Activated CD8-positive, alpha-beta memory T cell treated with anti-CD3 and anti-CD28 coated beads for 4 hours (primary cell): ENCODE measurements at places on chromosomes 12 and 14.

DNA sequence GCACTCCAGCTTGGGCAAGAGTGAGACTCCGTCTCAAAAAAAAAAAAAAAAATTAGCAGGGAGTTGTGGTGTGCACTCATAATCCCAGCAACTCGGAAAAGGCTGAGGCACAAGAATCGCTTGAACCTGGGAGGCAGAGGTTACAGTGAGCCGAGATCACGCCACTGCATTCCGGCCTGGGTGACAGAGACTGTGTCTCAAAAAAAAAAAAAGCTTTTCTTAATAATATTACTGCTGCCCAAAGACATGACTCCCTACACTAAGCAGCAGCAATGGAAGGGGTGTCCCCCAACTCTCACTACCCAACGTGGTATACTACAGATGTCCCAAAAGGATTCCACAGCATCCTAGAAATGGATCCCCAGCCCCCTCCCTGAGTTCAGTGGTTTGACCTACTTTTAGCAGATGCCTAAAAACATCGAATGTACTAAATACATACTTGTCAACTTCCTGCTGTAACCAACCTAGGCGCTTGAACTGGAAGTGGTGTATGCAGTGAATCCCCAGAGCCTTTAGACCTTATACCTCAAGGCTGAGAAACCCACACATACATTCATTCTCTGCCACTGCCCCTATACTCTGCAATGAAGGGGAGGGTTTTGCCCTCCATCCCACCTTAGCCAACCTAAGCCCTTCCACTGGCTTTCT is 8.5 kb upstream of the FKBP11 start:
- DNase-seq, result no peak

DNA sequence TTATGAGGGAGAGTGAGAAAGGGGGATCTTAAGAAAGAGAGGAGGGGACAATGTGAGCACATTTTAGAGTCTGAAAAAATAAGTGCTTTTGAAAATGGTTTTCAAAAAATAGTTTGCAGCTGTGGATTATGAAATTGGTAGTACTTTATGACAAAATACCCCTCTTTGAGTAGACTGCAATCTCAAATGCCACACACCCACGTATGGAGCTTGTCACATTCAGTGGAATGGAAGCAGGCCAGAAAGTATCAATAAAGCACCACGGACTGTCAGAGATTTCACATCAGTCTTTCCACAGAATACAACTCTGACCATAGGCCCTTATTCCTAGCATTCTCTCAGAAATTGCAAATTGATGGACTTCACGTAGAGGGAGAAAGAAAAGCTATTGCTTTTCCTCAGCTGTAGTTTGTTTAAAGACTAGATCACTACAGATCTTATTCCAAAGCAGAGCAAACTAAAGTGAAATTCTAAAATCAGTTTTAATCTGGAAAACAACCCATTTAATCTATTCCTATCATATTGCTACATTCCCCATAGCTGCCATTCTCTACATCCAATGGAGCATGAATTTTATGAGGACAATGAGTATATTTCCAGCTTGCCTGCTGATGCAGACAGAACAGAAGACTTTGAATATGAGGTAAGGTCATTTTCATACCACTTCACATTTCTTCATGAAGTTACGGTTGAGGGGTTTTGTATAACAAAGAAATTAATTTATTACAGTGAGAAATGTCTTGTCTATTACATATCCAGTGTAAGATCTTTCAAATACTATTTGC is 321.3 kb downstream of the PDZRN4 start:
- no peak for DNase-seq

DNA sequence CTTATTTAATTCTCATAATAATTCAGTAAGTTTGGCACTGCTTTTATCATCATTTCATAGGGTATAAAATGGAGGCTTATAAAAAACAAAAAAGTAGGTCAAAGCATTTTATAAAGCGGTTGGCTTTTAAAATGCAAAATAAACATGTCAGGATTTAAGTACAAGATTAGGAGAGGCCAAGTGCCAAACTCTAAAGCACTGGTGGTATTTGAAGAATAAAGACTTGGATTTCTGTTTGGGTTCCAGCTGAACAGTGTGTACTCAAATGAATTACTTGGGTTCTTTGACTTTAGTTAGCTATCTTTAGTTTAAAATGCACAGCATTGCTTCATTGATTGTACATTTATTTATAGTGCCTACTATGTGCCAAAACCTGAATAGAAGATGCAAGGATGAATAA is 966.6 kb upstream of the SEL1L start:
- DNase-seq, result no peak

GRCh38 chr12:14479004-14479403 is 88.7 kb downstream of the PLBD1 start:
- DNase-seq, result no peak

DNA sequence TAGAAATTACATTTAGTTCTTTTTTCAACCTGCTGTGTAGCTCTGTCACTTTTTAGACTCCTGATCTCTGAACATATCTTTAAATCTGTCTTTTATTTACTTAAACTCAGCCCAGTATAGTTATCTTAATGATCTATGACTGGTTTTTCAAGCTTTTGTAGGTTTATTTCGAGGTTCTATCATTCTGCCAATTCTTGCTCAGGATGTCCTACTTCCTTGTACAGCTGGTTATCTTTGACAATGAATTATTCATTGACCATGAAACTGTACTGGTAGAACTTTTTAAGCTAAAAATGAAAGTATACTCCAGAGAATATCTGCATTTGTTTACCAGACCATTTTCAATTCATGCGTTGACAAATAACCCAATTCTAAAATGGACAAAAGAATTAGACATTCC is 37.8 kb downstream of the TC2N start:
- no peak for DNase-seq

GRCh38 chr12:101901777-101902176 is 24.4 kb downstream of the DRAM1 start:
- no peak for DNase-seq

DNA sequence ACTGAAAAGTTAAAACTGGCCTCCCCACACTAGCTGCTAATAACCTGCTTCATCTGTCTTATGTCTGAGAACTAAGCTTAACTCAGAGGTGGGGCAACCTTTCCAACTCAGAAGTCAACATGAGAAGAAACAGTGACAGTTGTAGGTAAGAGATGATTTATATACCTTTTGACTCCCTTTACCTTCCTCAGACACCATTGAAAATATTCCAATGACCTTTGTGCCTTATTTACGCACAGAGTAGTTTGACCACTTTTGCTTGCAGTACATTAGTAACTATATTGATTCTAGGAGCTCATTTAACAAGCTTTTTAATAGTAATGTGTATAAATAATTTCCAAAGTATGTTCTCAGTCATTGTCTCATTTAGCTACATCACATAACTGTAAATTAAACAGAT is 77.6 kb downstream of the ALX1 start:
- no peak for DNase-seq

DNA sequence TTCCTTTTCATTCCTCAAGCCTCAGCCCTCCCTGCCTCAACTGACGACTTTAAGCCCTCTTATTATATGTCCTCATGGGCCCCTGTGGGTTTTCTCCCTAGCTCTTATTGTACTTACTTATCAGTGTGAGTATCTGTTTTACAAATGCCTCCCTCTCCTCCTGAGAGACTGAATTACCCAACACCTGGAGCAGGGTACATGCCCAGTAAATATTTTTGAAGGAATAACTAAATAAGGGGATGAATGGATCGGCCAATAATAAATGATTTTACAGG is 95.8 kb upstream of the SLC35F4 start:
- no peak for DNase-seq

DNA sequence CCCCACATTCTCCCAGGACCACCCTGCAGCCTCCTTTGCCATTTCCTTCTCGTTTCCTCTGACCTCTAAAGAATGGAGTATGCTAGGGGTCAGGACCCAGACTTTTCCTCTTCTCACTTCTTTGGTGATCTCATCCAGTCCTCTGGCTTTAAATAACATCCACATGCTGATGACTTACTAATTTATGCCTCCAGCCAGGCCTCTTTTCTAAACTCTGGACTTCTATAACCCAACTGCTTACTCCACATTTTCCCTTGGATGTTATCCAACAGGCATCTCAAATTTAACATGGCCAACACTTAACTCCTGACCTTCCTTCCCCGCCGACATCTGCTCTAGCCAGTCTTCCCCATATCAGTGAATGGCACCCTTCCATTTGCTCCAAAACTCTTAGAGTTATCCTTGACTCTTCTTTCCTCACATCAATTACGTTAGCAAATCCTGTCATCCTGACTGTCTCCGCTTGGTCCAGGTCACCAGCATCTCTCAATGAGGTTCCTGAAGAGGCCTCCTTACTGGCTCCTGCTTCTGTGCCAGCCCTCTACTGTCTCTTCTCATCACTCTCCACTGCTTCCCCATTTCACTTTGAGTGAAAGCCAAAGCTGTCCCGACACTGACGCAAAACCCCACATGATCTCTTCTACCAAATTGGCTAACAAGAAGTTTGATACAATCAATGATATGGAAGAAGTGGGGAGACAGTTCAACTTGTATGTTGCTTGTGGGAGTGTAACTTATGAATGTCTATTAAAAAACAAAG is 42.7 kb downstream of the TMBIM6 start:
- DNase-seq, result no peak

- DNase-seq, result no peak
Measured at GRCh38 chr12:126685636-126686035, 1581.3 kb upstream of the TMEM132C start.

GRCh38 chr14:73242357-73242901 is 5.1 kb downstream of the PAPLN start:
- DNase-seq, result no peak

- DNase-seq, result no peak
Measured at GRCh38 chr12:124578445-124578844, 11.0 kb upstream of the NCOR2 start.
